ENCODE measurements at places on chromosomes 12 and 14.

- no peak for DNase-seq
Observed at GRCh38 chr12:63899396-63899795, 54.9 kb downstream of the SRGAP1 start.

GRCh38 chr14:101351769-101352168, 209.5 kb upstream of the DIO3 start:
- no peak for DNase-seq

DNA sequence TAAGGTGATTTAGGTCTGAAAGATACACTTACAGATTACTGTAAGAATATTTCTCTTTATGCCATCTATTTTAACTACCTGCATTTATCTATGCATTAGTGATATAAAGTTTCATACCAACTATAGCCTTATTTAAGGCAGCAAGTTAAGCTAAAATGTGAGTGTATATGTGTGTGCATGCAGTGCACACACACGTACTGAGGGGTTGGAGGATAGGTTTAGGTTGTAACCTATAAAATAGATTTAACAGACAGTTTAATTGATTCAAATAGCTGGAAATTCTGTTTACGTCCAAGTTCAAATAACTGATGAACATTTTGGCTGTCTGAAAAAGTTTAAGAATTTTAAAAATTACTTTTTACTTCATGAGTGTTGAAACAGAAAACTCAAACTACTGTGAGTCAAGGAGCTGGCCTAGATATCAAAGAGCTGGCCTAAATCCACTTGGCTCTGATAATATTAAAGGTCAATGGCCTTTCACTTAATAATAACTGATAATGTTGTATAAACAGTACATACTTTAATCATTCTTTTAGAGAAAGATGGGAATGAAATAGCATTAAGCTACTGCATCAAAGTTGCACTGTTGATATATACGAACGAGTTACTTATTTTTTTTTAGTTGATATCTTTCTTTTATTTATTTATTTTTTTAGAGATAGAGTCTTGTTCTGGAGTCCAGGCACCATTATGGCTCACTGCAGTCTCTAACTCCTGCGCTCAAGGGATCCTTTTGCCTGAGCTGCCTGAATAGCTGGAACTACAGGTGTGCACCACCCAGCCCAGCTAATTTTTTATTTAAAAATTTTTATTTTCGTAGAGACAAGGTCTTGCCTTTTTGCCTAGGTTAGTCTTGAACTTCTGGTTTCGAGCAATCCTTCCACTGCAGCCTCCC, 13.8 kb upstream of the KCNJ8 start:
- no peak for DNase-seq

- peak; percentile 90 for DNase-seq
Observed at GRCh38 chr12:94174576-94174975, 26.2 kb downstream of the PLXNC1 start.

GRCh38 chr14:100225169-100225568, 13.8 kb upstream of the YY1 start:
- DNase-seq, result no peak

DNA sequence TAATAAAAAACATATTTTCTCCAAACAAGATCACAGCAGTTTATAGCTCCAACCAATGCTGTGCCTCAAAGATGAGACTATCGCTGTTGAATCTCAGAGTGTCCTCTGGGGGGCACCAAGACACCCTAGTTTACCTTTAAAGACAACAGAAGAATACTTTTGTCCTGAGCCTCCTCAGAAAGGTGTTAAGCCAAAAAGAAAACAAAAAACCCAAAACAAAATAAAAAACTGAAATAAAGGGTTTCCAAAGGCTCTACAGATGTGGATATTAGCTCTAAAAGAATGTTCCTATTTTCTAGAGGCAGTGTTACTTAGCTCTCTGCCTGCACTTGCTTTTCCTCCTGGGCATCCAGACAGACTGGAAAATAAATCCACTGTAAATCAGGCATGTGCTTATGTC, 86.9 kb upstream of the TTC7B start:
- DNase-seq, result peak; percentile 86

DNA sequence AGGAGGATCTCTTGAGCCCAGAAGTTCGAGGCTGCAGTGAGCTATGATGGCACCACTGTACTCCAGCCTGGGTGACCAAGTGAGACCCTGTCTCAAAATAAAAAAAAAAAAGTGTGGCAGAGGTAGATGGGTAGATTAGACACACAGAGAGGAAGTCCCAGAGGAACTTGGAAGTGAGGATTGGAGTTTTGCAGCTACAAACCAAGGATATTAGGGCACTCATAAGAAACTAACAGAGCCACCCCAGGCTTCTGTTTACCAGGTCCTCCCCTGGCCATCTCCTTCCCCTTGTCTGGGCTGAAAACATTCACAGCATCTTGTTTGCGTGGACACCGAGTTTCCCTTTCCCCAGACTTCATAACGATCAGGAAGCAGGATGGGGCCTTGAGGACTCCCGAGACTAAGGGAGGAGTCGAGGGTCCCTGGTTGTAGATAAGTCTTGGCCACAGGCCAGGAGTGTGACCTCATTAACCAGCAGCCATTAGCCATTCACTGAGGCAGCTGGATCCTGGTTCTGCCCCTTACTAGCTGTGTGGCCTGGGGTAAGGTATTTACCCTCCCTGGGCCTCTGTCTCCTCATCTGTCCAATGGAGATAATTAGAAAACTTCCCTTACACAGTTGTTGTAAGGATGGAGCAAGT, 2.1 kb downstream of the MAP1LC3B2 start:
- DNase-seq, result peak; percentile 77

- DNase-seq, result no peak
Observed at GRCh38 chr12:128603573-128604115, 220.1 kb downstream of the SLC15A4 start.

DNA sequence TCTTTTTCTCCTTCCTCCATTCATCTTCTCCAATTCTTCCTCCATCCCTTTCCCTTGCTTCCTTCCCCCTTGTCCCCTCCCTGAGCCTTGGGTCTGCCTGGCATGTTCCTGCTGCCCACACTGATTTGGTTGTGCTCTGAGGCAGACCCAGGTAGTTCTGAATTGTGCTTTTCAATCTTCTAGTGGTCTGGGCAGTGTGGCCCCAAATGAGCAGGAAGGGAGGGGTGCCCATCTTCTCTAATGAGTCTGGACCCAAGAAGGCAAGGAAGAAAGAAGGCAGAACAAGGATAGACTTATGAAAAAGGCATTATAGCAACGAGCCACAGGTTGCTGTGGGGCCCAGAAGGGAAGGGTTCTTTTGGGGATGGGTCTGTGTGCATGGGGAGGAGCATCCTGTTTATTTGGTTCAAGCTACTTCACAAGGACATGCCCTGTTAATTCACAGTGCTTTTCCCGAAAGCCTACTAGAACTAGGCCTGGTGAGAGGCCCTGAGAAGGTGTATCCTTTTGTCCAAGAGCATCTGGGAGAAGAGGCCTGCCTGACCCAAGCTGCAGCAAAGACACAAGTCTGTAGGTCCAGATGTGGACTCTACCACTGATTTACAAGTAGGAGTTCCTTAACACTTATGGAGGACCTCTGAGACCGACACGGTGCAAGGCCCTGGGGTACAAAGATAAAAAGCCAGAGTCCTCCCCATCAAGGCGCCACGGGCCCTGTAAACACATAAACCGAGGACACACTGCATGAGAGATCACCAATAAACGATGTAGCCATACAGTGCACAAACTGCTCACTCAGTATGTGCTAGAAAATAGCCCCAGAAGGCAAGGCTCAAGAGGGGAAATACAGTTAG, 1.1 kb upstream of the SUSD6 start:
- no peak for DNase-seq

- DNase-seq, result no peak
Observed at GRCh38 chr12:79776111-79776510, 85.3 kb upstream of the PAWR start.

- peak; percentile 80 for DNase-seq
Observed at GRCh38 chr14:53109105-53110041, 43.8 kb downstream of the DDHD1 start.

DNA sequence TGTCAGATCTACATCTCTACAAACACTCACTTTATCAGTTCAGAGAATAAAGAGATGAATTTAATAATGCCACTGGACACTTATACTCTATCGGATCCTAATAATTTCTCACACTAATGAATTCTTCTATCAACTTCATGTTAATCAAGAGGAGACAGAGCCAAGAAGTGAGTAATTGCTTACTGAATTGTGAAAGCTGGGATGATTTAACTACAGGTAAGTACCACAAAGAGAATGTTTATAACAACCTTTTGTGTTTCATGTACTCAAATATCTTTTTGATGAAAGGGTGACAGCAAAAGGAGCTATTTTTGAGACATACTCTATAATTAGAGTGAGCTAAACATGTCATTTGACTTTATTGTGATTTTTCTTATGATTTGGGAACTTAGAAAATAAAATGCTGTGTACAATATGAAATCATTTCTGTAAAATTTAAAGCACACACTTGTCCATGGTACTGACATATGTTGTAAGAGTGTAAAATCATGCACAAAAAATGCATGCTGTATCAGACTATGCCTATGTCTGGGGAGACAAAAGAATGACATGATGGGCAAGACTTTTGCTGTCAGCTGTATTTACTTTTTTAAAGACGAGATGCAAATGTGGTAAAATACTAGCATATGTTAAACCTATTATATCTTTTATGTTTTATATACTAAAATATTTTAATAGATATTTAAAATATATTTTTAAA, 361.2 kb downstream of the CCER1 start:
- DNase-seq, result no peak

- DNase-seq, result no peak
Observed at GRCh38 chr14:35114036-35114435, 7.8 kb downstream of the PPP2R3C start.

- DNase-seq, result peak; percentile 81
Observed at GRCh38 chr14:25406818-25407217, 356.9 kb upstream of the STXBP6 start.

DNA sequence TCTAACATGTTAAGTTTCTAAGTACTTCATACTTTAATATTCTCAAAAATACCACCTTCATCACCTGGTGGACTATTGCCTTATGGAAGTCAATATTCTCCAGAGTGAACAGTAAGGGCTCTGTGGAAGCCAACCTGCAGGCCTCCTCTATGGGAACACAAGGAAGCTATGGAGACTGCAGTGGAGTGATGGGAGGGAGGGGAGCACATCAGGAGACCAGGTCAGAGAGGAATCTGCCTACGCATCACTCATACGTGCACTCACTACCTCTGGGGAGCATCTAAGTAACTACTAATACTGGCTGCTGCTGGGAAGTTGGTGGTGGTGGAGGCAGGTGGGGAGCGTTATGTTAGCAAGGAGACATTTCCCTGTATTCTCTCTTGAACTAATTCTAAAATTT, 19.9 kb downstream of the HECTD4 start:
- DNase-seq, result no peak

DNA sequence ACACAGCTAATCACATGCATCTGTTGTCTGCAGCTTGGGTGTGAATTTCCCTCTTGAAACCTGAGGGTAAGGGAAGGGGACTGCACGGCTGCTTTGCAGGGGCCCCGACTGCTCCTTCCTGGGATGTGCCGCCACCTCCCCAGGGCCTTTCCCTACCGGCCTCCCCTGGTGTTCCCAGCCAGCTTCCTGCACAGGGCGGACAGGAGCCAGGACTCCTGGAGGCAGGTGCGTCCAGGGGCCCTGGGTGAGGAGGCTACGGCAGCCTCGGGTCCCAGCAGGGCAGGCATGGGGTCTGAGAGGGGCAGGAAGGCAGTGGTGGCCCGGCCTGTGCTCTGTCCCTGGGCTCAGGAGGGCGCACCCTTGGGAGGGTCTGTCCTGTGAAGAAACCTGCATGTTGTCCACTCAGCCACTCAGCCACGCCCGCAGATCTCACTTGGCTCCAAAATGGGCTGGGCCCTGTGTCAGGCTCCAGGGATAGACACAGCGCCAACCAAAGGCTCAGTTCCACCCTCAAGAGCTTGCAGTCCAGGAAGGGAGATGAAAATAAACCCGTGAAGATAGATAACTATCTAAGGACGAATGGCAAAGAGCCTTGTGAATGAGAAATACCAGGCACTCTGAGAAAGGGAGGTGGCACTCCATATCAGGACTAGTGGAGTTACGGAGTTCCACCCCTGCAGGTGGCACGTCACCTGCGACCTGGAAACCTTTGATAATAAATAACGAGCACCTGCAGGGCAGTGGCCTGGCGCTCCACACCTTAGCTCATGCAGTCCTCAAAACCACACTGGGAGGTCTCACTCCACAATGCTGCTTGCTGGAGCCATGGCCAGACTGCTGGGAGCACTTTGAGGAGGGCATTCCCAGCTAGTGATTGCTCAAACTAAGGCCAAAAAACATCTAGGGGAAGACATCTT, 427.4 kb downstream of the AACS start:
- DNase-seq, result no peak

- DNase-seq, result peak; percentile 38
Observed at GRCh38 chr14:104687601-104688504, 1.6 kb upstream of the INF2 start.

DNA sequence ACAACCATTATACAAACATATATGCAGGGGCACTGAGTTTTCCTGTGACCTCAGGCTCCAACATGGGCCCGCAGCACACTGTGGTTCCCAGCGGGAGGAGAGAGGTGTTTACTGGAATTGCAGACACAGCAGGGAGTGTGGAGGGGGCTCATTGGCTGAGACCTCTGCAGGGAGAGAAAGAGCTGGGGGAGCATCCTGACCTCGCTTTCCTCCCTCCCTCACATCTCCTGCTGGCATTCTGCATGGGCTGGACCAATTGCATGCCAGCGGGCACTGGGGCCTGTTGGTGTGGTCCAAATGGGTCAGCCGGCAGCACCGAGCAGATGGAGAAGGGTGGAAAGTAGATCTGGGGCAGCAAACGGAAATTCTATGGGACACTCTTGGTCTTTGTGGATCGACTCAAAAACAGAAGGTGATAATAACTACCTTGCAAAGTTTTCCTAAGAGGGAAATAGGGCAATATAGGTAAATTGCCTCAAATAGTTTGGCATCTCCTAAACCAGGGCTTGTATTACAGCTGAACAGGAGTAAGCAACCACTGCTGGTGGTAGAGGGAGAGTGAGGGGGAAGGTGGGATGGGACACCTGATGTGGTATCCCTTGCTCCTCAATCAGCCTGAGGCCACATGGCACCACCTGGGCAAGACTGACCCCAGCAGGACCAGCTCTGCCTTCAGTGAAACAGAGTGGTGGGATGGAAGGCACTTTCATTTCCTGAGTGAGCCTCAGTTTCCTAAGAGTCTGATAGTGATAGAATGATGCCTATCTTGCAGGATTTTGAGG, 86.9 kb downstream of the NTF3 start:
- no peak for DNase-seq

GRCh38 chr12:96513681-96514080, 24.3 kb downstream of the CFAP54 start:
- no peak for DNase-seq

- no peak for DNase-seq
Observed at GRCh38 chr14:105241641-105242040, 6.7 kb upstream of the BTBD6 start.

- peak; percentile 62 for DNase-seq
Observed at GRCh38 chr14:52730709-52731111, 744 bp downstream of the STYX start.

GRCh38 chr12:132506328-132507160, 16.6 kb downstream of the FBRSL1 start:
- peak; percentile 89 for DNase-seq

Measured in hematopoietic multipotent progenitor cell treated with erythropoietin and hydrocortisone succinate and interleukin-3 and kit ligand, for 4 days (in vitro differentiated cells).